ENCODE measurements at places on chromosomes 13 and 19.
A peak's percentile ranks its signal among the peaks of the same experiment; 100 is the strongest.

DNA sequence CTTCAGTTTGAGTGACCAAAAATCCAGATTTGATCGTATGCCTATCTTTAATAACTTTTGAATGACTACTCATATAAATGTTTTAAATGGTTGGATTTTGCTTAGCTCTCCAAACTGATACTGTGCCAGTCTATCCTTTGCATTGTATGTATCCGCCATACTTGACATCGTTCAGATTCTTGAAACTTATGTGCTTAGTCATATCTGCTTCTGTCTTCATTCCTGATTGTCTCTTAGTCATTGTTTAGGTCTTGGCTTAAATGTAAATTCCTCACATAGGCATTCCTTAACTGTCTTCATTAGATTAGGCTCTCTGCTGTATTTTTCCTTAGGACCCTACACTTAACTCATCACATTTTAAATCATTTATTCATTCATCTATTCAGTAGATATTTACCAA, 126.0 kb downstream of the PCCA start:
- DNase-seq, result no peak

- no peak for DNase-seq
These were observed 7.0 kb upstream of the HCN2 start for GRCh38 chr19:582497-583197.

- no peak for DNase-seq
These were observed 3.2 kb downstream of the SELENOW start for GRCh38 chr19:47781590-47782262.

GRCh38 chr19:34493038-34493648, 11.6 kb downstream of the WTIP start:
- no peak for DNase-seq

DNA sequence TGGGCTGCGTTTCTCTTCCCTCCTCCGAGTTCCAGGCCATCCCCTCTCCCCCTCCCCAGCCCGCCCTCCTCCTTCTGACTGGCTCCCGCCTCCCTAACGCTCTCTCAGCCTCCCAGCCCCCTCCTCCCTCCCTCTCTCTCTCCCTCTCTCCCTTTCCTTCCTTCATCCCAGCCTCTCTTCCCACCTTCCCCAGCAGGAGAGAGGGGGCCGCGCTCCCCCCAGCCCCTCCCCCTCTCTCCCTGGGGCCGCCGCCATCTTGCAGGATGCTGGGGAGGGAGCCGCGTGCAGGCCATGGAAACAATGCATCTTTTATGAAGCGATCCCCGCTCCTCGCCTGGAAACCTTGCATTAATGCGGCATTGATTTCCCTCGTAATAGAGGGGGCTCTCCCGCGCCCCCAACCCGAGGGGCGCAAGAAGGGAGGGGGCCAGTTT, 42.6 kb upstream of the ADGRL1 start:
- DNase-seq, result no peak

GRCh38 chr13:52832313-52832712, 16.1 kb downstream of the PCDH8 start:
- DNase-seq, result no peak

GRCh38 chr13:111661776-111662175, 341.3 kb downstream of the TEX29 start:
- DNase-seq, result no peak

- no peak for DNase-seq
These were observed 133.3 kb downstream of the RGCC start for GRCh38 chr13:41590643-41591042.

DNA sequence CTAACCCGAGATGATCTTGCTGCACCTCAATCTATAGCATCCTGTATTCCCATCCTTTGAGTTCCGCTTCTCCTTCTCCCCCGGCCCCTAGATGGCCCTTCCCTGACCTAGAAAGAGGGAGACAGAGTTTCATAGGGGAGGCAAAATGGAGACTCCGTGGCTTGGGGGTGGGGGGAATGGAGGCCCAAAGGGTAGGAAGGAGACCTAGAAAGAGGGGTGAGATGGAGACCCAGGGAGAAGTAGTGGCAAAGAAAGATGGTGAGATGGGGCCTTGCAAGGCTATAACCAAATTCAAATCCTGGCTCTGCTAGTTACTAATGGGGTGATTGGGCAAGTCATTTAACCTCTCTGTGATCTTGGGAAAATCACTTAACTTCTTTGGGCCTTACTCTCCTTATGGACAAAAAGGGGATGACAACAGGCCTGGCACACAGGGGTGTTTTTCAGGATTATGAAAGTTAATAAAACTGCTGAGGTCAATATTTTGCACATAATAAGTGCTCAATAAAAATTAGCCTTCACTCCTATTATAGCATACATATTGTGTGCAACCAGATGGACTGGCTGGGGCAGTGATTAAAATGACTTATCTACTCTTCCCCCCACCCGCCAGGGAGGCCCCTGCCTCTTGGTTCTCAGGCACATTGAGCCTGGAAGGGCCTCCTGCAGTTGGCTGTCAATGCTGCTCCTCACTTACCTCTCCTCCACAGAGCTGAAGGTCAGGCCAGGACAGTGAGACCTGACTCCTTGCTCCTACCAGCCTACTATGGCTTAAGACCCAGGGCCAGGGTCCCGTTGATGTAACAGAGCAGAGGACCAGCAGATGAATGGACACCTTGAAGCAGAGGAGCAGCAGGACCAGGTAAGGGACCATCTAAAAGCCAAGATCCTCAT, 633 bp downstream of the SPHK2 start:
- DNase-seq, result no peak

DNA sequence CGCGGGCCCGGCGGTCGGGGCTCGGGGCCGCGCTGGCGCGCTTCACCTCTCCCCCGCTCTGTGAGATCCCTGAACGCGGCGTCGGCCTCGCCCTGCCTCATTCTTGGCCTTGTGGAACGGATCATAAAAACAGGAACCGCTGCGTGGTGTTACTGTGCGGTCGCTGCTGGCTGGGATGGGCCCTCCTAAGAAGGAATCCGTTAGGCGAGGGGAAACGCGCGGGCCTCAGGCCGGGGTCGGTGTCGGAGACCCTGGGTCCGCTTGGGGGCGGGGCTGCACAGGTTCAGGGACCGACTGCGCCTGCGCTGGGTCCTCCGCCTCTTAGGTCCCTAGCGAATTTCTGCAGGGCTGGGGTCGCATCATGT, 381 bp downstream of the CKAP2 start:
- peak; percentile 49 for DNase-seq

DNA sequence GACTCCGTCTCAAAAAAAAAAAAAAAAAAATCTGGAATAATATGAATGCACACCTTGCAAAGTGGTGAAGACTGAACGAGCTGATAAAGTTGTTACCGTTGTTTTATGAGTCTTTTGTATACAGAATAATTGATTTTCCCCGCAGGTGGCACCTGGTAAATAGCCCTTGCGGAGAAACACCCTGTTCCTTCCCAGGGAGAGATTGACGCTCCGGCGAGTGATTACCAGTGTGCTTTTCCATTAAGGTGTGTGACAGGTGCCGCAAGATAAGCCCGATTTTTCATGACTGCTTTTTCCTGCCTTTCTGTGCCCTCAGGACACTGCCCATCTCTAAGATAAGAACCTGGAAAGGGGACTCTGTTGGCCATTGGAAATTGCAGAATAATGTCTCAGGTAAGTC, 943 bp downstream of the ZNF302 start:
- no peak for DNase-seq

DNA sequence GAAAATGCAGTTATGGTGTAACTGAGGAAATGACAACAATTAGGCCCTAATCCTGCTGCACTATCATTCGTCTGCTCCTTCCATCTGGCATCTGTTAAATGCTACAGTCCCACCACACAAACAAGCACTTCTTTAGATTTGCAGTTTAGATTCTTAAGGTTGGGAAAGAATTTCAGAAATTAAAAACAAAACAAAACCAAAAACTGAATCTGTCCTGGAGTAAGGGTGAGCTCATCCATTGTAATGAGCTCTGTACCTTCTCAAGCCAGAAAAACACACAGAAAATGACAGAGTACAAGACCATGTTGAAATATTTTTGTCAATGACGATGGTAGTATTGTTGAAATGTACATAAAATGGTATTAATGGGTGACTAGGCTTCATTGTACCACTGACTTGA, 28.3 kb downstream of the SMAD9 start:
- no peak for DNase-seq

DNA sequence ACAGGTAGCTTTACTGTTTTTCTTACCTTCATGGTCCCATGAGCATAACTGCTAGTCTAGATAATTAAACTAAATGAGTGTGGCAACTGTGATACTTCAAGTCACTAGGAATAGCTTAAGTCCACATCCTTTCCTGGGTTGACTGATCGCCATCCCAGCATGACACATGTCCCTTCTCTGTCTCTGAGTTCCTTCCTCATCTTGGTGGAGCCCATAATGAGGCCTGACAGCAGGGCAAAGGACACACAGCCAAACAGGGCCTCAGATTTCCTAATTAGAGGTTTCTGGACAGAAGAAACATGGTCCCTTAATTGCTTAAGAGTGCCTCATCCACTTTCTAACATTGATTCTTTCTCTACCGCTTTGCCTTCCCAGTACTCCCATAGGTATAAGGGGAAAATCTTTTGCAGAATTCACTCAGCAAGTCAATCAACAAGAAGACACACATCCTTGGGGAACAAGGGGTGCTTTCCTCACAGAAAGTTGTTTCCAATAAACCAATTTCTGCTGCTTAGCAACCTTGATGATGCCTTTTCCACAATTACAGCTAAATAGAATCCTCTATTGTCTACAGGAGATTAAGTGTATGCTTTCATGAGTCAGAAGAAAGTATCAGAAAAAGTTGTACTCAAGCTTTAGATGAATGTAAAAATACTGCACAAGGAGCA, 208.3 kb upstream of the SERP2 start:
- DNase-seq, result no peak

GRCh38 chr19:21835810-21836444, at the start of gene ZNF43:
Gene ZNF43, minus strand, starts transcription at chr19:21836182. Its CDS starts 144 bp downstream, at chr19:21836038.
- peak; percentile 87 for DNase-seq

DNA sequence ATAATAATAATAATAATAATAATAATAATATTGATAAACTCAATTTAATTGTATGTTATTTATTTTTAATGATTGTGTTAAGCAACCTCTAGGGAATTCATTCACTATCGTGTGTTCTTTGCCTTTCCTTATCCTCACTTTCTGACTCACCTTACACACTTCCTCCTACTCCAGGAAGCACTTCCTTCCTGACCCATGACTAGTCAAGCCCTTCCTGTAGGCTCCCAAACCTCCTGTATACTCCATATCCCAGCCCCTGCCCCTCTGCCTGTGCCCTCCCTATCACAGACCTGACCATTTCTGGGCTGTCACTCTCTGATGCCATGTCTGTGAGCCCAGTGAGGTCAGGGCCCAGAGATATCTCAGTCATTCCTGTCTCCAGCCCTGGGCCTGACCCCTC, 7.6 kb downstream of the LGALS4 start:
- DNase-seq, result no peak

GRCh38 chr13:107778094-107778493, 437.2 kb downstream of the LIG4 start:
- no peak for DNase-seq

All from stimulated activated CD8-positive, alpha-beta memory T cell treated with anti-CD3 and anti-CD28 coated beads, Interleukin-4, amount 100 ng/mL, for 1 hour (primary cell).